ENCODE measurements at places on chromosomes 5 and 9.

DNA sequence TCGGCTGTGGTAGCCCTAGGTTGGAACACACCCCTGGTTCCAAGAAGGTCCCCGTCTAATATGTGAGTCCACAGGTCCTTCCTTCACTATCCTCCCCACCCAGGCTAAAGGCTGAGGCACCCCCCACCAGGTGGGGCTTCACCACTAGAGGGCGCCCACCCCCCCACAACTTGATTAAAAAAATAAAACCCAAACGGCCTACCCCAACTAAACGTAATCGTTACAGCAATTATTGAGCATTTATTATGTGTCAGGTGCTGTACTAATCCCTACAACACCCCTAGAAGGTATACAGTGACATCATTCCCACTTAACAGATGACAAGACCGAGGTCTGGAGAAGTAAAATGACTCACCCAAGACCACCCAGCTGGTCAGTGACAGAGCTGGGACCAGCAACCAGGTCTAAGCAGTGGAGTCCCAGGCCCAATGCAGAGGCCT, 65.0 kb downstream of the FGF18 start:
- peak; percentile 2 for DNase-seq

GRCh38 chr9:110128664-110129329, 79.2 kb downstream of the C9orf152 start:
- DNase-seq: no peak

DNA sequence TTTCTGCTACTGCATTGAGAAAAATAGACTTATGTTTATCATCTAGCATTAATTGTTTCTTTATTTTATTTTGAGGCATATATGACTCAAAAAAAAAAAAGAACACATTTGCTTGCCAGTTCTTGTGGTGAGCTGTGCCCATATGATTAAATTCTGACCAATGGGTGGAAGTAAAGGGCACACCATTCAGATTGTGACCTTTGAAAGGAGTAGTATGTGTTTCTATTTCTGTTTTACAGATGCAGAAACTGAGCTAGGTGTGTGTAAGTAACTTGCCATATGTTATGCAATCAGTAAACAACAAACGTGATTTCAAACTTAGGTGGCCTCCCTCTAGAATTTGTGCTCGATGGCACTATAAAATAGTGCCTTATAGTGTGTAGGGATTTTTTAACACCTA, 368.1 kb upstream of the EDIL3 start:
- DNase-seq: no peak

GRCh38 chr5:56908942-56909293, 478 bp upstream of the SETD9 start:
- DNase-seq: no peak

DNA sequence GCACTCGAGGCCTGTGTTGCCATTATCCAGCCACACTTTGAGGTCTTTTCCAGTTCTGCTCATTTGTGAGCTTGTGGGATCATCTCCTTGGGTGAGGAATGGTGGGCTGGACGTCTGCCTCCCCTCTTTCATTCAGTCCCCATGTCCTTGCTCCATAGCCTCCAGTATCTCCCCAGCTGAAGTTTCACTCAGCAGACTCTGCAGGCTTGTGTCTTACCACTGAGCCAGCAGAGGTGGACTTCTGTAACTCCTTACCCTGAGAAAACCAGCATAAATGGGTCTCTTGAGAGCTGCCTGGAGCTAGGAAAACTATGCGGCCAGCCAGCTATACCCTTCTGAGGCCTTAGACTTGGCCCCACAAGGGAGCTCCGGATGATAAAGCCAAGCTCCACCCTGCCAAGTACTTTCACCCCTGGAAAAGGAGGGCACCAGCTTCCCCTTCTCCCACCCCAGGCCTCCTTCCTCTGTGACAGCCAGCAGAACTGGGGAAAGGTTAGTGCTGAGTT, 12.2 kb downstream of the IRF1 start:
- no peak for DNase-seq

DNA sequence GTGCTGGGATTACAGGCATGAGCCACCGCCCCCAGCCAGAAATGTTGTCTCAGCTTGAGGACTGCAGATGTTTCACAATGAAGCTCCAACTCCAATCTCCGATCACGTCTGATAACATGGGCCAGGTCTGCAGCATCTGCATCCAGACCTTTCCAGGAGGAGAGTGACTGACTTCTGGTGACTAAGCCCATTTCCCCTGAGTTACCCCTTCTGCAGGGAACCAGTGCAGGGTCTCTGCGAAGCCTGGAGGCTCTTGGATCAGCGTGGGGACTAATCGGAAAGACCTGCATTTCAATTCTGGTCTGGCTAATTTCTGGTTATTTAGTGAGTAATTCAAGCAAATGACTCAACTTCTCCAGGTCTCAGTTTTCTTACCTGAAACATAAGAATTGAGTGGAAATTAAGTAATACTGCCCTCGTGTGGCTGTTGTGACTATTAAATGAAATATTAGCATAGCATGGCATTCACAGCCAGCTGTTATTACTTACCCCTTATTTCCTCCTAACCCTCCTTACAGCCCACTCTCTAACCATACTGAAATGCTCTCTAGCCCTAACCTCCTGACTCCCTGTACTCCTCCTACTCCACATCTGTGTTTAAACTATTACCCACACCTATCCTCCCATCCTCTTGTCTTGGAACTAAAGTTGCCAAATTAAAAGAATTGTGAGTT, 2.2 kb upstream of the GNPDA1 start:
- DNase-seq: peak; percentile 47

DNA sequence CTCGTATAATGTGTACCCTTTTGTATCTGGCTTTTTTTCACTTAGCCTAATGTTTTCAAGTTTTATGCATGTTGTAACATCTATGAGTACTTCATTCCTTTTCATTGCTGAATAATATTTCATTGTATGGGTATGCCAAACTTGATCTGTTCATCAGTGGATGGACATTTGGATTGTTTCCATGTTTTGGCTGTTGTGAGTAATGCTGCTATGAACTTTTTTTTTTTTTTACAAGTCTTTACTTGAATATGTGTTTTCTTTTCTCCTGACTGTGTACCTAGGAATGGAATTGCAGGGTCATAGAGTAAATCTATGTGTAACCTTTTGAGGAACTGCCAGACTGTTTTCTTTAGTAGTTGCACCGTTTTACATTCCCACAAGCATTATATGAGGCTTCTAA, 52.4 kb downstream of the MTREX start:
- DNase-seq: no peak

DNA sequence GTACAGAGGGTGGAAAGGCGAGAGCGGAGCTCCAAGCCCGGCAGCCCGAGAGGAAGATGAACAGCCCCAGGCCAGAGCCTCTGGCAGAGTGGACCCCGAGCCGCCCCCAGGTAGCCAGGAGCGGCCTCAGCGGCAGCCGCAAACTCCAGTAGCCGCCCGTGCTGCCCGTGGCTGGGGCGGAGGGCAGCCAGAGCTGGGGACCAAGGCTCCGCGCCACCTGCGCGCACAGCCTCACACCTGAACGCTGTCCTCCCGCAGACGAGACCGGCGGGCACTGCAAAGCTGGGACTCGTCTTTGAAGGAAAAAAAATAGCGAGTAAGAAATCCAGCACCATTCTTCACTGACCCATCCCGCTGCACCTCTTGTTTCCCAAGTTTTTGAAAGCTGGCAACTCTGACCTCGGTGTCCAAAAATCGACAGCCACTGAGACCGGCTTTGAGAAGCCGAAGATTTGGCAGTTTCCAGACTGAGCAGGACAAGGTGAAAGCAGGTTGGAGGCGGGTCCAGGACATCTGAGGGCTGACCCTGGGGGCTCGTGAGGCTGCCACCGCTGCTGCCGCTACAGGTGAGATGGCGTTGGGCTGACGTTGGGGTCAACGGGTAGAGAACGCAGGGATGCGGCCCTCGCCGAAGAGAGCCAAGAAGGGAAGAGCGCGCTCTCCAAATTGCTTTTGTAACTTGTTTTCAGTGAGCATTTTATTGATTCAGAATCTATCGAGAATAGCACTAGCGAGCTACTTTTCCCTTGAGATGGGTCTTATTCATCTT, at the start of gene PTGER4:
PTGER4 (plus strand) TSS at position 3 of the 769 bp plus-strand sequence. CDS start 1,079 bp downstream, outside the sequence.
- no peak for DNase-seq

- DNase-seq: no peak
These were observed 2.6 kb upstream of the CPEB4 start for GRCh38 chr5:173885475-173886010.
